ENCODE measurements at places on chromosomes 12 and 14. TPM values are rescaled to one million over a fixed set of nuclear protein-coding genes. Genes with fewer than 3 reads are reported as not detected.

The VRK1 gene
- polyA plus RNA-seq: 5.8 TPM

The BRMS1L gene
- 20.9 TPM for polyA plus RNA-seq

- H3K27me3 ChIP-seq: no peaks in the 10 kb centered on the region
- H3K4me1 ChIP-seq: no peaks in the 10 kb centered on the region
- H3K27ac ChIP-seq: no peak overlapping the region
- no peak overlapping the region for H3K4me3 ChIP-seq
These were observed 238.8 kb downstream of the TTC6 start for GRCh38 chr14:37834275-37834674.

The KCNH3 gene
- polyA plus RNA-seq: 1.5 TPM

The USP44 gene
- polyA plus RNA-seq: 4.4 TPM

DNA sequence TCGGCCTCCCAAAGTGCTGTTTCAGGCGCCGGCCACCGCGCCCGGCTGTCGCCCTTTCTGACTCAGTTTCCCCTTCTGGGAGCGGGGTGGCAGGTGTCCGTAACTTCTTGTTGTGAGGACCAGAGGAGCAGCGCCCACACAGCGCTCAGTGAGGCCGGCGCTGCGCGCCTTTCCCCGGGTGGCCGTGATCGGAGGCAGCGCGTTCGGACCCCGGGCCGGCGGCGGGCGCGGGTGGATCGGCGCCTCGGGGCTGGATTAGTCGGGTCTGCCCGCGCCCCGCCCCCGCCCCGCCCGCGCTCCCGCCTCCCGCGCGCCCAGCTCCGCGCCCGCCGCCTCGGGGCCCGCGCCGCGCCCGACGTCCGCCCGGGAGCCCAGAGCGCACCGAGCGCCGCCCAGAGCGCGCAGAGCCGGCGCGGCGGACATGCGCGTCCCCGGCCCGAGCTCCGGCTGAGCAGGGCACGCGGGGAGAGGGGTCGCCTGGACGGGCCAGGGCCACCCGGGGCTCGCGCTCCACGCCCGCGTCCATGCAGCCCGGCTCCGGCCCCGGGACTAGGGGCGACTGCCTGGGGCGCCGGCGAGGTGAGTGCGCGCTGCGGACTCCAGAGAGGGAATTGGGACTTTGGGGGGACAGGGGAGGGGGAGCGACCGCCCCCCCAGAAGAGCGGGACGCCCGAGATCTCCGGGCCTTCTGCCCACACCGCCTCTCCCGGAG, 50.6 kb downstream of the LRCOL1 start:
- peak overlapping the region; percentile 22 for H3K4me3 ChIP-seq
- H3K27ac ChIP-seq: no peak overlapping the region
- no peaks in the 10 kb centered on the region for H3K4me1 ChIP-seq
- H3K27me3 ChIP-seq: no peaks in the 10 kb centered on the region
- H3K36me3 ChIP-seq: no peaks in the 10 kb centered on the region
- no peak for DNase-seq

- H3K36me3 ChIP-seq: no peaks in the 10 kb centered on the region
- no peak overlapping the region for H3K27ac ChIP-seq
- no peaks in the 10 kb centered on the region for H3K4me1 ChIP-seq
- DNase-seq: peak; percentile 59
These were observed 20.9 kb downstream of the PDE6H start for GRCh38 chr12:14993537-14994266.

DNA sequence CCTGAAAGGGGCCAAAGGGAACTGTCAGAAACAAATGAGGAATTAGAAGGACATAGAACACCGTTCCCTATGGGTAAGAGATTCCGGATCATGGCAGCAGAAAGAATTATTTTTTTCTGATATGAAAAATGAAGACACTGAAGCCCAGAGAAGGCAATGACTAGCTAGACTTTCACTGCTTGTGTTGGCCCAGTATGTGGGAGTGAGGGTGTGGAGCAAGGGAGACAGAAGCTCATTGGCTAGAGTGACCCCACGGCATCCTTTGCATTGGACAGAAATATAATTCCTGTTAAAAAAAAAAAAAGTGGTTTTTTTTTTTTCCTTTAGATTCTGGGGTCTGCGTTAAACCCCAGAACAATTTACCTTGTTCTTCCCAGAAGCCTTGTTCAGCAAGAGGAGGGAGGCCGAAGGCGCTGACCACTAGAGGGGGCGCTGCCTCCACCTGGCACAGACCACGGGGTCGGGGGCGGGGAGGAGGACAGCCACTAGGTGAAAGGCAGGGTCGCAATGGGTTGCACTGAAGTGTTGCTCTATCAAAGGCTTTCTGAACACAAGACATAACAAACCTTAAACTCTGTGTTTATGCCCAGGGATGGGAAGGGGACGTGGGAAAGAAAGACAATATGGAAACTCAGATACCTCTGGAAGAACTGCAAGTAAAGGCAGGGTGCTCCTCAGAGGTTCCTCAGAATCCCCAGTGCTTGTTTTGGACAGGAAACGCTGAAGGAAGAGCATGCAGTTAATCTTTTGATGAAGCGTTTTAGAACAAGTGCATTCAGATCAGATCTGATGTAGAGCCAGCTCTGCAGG, 156.8 kb downstream of the KCNA5 start:
- no peak overlapping the region for H3K4me3 ChIP-seq
- H3K27ac ChIP-seq: no peak overlapping the region
- H3K36me3 ChIP-seq: no peaks in the 10 kb centered on the region
- H3K27me3 ChIP-seq: no peaks in the 10 kb centered on the region

- peak overlapping the region; percentile 99 for H3K27ac ChIP-seq
- DNase-seq: no peak
These were observed 6.2 kb downstream of the IFT43 start for GRCh38 chr14:75991753-75992152.

DNA sequence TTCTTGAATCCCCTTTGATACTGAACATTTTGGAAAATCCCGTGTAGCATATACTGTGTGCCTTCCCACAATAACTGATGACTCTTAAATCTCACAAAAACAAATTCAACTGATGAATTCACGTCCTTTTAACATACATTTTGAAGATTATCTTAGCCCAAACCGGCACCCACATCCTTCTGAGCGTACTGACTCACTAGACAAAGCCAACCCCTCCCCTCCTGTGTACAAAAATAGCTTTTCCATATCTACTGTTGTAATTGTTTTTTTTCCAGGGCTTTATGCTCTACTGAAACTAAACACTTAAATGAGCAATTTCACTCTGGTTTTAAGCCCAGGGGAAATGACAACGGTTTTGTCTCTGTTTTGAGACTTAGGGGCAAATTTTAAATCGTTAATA, 109.4 kb upstream of the ATF7IP start:
- H3K36me3 ChIP-seq: no peaks in the 10 kb centered on the region
- H3K4me1 ChIP-seq: peaks cover 3% of the 10 kb centered on the region
- DNase-seq: no peak
- H3K4me3 ChIP-seq: no peak overlapping the region

DNA sequence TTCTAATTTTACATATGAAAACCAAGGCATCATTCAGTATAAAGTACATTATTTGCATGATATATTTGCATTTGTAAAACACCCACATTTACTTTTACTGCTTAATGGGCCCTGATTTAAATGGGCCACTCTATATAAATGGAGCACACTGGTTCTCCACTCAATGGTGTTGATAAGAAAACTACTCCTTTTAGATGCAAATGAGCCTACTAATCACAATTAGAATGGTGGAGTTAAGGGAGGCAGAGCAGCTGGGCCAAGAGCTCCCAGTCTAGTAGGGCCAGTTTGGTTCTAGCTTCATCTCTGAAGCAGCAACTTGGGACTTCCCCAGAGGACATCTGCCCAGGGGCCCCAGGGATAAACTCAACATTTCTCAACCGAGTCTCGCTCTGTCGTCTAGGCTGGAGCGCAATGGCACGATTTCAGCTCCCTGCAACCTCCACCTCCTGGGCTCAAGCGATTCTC, 120.7 kb downstream of the FOXN3 start:
- peaks cover 3% of the 10 kb centered on the region for H3K4me1 ChIP-seq
- no peak for DNase-seq
- H3K36me3 ChIP-seq: no peaks in the 10 kb centered on the region
- no peaks in the 10 kb centered on the region for H3K27me3 ChIP-seq

- H3K4me1 ChIP-seq: peaks cover 2% of the 10 kb centered on the region
- no peaks in the 10 kb centered on the region for H3K36me3 ChIP-seq
- peak; percentile 87 for DNase-seq
- H3K4me3 ChIP-seq: peak within 1 kb of the TSS; percentile 91
- H3K27me3 ChIP-seq: no peaks in the 10 kb centered on the region
- peak within 1 kb of the TSS; percentile 91 for H3K27ac ChIP-seq
These were observed at the start of gene CD9 for GRCh38 chr12:6200256-6201212. Gene CD9 (plus strand): TSS chr12:6200400. CDS start chr12:6200500, 100 bp downstream.

The ARHGDIB gene
- polyA plus RNA-seq: 160 TPM

DNA sequence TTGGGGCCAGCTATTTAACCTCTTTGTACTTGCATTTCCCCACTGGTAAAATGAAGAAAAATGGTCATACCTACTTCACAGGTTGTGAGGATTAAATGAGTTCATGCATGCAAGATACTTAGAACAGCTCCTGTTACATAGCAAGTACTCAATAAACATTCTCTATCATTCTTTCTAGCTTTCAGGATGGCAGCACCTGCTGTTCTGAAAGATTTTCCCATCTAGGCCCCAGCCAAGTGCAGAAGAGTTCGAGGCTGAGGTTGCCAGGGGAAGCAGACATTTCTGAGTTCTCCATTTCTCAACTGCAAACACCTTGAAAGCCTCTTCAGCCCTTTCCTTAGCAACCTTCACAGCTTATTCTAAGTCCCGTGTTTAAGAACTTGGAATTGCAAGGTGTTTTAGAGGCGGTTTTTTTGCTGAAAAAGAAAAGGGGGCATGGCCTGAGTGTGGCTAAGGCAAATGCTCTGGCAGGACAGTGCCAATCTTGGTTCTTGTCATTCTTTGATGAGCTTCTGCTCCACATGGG, 73.0 kb upstream of the PRMT8 start:
- H3K27me3 ChIP-seq: no peaks in the 10 kb centered on the region
- no peaks in the 10 kb centered on the region for H3K4me1 ChIP-seq
- no peak overlapping the region for H3K4me3 ChIP-seq
- no peak for DNase-seq
- H3K36me3 ChIP-seq: no peaks in the 10 kb centered on the region

The RAN gene
- polyA plus RNA-seq: 210 TPM

GRCh38 chr14:73888971-73889370, 2.3 kb downstream of the ZNF410 start:
- H3K4me1 ChIP-seq: peaks cover 4% of the 10 kb centered on the region
- H3K27me3 ChIP-seq: no peaks in the 10 kb centered on the region
- H3K4me3 ChIP-seq: no peak overlapping the region
- H3K27ac ChIP-seq: no peak overlapping the region

GRCh38 chr14:52802597-52802996, 11.2 kb upstream of the GNPNAT1 start:
- DNase-seq: no peak
- H3K4me3 ChIP-seq: no peak overlapping the region
- H3K36me3 ChIP-seq: no peaks in the 10 kb centered on the region
- H3K27me3 ChIP-seq: no peaks in the 10 kb centered on the region

DNA sequence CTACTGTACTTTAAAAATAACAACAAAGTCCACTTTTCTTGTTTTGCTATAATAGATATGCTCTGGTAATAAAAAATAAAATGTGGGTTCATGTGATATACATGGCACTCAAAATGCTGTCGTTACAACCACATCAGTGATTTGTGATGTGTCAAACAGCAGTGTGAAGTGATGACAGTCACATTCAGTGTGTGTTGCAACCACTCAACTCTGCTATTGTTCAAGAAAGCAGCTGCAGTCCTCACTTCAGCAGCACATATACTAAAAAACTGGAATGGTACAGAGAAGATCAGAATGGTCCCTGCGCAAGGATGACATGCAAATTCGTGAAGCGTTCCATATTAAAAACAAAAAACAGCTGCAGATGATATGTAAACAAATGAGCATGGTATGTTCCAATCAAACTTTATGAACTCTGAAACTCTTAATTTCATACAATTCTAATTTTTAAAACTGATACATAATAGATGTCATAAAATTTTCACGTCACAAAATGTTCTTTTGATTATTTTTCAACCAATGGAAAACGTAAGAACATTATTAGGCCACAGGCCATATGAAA, 6.7 kb downstream of the TRMT5 start:
- no peak overlapping the region for H3K4me3 ChIP-seq
- H3K27me3 ChIP-seq: no peaks in the 10 kb centered on the region
- no peaks in the 10 kb centered on the region for H3K4me1 ChIP-seq
- peaks cover 5% of the 10 kb centered on the region for H3K36me3 ChIP-seq
- DNase-seq: no peak
- H3K27ac ChIP-seq: no peak overlapping the region

GRCh38 chr14:61065656-61066055, 84.6 kb downstream of the SLC38A6 start:
- no peaks in the 10 kb centered on the region for H3K4me1 ChIP-seq
- no peak overlapping the region for H3K4me3 ChIP-seq
- H3K27me3 ChIP-seq: no peaks in the 10 kb centered on the region
- DNase-seq: no peak

DNA sequence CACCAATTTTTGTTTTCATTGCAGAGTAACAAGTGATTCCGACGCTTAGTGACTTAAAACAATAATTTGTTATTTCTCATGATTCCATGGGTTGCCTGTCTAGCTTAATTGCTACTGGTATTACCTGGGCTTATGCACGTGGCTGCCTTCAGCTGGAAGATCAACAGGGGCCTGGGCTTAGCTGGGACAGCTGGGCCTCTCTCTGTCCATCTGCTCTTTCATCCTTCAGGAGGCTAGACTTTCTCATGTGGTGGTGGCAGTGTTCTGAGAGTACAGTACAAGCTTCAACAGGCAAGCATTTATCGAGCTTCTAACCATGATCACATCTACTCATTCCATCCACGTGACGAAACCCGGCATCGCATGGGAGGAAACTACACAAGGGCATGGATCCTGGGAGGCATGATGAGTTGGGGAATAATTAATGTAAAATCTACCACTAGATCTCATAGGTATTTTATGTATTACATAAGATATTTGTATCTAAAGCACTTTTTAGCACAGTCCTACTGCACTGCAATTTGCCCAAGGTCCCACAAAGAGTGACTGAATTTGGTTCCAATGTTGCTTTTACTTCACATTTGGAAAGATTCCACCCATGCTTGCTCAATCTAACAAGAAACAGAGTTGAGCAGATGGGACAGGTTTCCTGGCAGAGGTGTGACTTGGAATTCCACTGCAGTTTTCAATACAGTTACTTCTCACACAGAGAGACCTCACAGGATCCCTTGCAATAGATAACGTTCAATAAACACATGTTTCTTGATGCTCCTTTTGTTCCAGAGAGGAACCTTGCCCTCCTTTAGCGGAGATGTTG, 153.1 kb upstream of the FRMD6 start:
- H3K27me3 ChIP-seq: no peaks in the 10 kb centered on the region
- no peak for DNase-seq
- H3K4me3 ChIP-seq: no peak overlapping the region
- H3K4me1 ChIP-seq: no peaks in the 10 kb centered on the region

The TOGARAM1 gene
- 6.1 TPM for polyA plus RNA-seq

GRCh38 chr14:94601884-94602391, 10.3 kb upstream of the SERPINA3 start:
- DNase-seq: peak; percentile 85
- no peaks in the 10 kb centered on the region for H3K36me3 ChIP-seq
- H3K4me1 ChIP-seq: peaks cover 2% of the 10 kb centered on the region
- H3K4me3 ChIP-seq: no peak overlapping the region
- no peaks in the 10 kb centered on the region for H3K27me3 ChIP-seq

The PTGER2 gene
- 0.38 TPM for polyA plus RNA-seq
